Activated B cell treated with CpG ODN at 0.5 μM for 24 hours (primary cell): ENCODE measurements at places on chromosomes 13 and 19.

- DNase-seq, result no peak
Measured at GRCh38 chr13:50377726-50378270, 362.6 kb downstream of the KCNRG start.

- DNase-seq, result no peak
Measured at GRCh38 chr13:100921139-100921538, 246.5 kb upstream of the TMTC4 start.

DNA sequence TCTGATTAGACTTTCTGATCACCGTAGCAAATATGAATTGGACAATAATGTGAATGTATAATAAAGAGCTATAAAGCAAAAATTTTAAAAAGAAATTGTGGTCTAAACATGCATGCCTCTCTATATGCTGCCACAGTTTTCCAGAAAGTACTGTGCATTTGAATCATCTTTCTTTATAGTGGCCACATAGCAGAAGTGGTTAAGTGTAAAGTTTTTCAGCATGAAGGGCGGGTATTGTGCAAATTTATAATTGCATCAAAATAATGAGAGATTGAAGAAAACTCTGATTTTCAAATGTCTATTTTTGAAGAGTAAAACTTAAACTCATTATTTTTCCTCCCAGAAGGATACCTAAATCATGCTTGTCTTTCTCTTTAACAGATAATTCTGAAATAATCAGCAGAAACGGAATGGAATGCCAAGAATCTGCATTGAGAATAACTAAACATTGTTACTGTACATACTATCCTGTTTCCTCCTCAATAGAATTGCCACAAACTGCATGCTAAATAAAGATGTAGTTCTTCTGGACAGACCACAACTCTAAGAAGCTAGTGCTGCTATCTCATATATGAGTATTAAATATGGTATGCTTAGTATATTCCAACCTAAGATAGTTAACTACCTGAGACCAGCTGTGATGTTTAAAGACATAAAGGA lies 42.9 kb upstream of the RAP2A start:
- DNase-seq, result no peak

- DNase-seq, result no peak
Measured at GRCh38 chr19:2711172-2711874, 8.8 kb upstream of the GNG7 start.

- no peak for DNase-seq
Measured at GRCh38 chr19:18669524-18669817, 14.0 kb upstream of the CRTC1 start.

DNA sequence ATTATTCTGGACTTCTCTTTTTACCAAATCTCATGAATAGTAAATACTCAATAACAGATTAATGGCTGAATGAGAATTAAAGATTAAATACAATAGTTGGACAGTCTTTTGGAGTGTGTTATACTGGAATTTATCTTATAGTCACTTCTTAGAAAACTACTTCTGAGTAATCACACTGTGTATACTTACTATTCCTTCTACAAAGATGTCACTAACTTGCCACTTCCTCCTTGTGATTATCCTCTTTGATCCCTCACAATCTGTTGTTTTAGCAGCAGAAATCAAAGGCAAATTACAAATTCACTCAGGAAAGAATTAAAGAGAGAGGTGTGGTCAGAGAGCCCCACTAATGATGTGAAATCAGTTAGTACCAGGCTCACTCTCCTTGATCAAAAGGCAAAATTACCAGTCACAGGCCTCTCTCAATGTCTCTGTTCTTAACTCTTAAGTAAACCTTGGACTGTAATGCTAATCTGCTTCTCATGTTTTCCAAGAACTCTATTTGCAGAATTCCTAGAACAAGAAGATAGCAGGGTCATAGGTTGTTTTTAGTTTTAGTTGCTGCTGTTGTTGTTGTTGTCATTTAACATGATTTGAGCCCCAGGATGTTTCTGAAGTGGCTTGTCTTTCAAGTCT lies 37.3 kb upstream of the FNDC3A start:
- DNase-seq, result no peak

- DNase-seq, result no peak
Measured at GRCh38 chr13:40480012-40480914, 186.2 kb downstream of the FOXO1 start.

- DNase-seq, result peak; percentile 50
Measured at GRCh38 chr19:3179739-3180293, 1.2 kb downstream of the S1PR4 start.

GRCh38 chr19:677201-677600 lies 1.0 kb downstream of the FSTL3 start:
- DNase-seq, result no peak

GRCh38 chr19:19751846-19752245 lies 18.9 kb upstream of the ZNF14 start:
- no peak for DNase-seq

GRCh38 chr19:49231804-49232203 lies 74.2 kb downstream of the TRPM4 start:
- no peak for DNase-seq

DNA sequence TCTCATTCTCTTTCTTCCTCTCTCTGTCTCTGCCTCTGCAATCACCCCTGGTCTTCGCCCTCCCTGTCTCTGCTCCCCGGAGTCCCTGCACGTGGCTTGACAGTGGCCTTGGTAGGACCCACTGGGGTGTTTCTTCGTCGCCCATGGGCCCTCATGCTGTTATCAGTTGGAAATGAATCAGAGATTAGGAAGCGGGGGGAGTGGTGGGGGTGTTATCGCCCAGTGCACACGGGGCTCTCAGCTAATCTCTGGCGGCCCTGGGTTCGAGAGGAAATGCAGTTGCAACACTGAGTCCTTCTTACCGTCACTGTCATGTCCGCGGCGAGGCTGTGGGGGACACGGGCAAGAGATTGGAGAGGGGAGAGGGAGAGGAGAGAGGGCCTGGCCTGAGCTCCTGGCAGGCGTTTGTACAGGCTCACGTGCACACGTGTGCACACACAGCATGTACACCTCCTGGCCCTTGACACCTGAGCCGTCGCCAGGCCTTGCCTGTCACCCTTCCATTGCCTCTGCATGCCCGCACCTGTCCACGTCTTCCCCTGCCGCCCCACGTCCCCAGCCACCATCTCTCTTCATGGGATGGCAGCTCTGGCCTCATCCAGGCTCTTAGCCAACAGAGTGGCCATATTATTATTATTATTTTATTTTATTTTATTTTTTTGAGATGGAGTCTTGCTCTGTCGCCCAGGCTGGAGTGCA lies 37.8 kb upstream of the SLC7A10 start:
- DNase-seq, result no peak

GRCh38 chr13:30687601-30688000 lies 47.7 kb upstream of the ALOX5AP start:
- no peak for DNase-seq

GRCh38 chr13:24270639-24271141 lies 38.7 kb upstream of the C1QTNF9 start:
- DNase-seq, result no peak

DNA sequence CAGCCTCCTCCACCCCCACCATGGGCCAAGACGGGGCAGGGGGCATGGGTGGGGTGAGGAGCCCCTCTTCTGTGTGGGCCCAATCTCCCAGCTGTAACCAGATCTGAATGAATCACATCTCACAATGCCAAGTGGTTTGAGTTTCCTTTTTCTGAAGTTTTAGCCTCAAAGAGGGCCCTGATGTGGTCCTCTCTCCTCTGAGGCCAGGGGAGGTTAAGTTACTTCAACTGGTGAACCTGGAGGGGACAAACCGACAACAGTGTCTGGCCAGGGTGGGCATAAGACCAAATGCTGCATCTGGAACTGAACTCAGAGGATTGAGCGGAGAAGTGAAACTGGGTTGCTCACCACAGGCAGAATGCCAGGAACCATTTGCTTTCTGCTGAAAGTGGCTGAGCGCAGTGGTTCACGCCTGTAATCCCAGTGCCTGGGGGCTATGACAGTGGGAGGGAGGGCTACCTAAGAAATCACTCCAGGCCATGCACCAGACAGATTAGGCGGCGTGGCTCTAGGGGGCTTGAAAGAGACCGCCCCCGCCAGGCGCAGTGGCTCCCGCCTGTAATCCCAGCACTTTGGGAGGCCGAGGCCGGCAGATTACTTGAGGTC lies 15.4 kb upstream of the IRGC start:
- DNase-seq, result peak; percentile 21

GRCh38 chr19:39695759-39696158 lies 8.5 kb upstream of the LGALS14 start:
- DNase-seq, result no peak

- no peak for DNase-seq
Measured at GRCh38 chr19:51044327-51044726, 9.5 kb upstream of the KLK12 start.
